ENCODE measurements at places on chromosomes 12 and 14.
A peak's percentile ranks its signal among the peaks of the same experiment; 100 is the strongest.

GRCh38 chr14:79587875-79588274, 623.4 kb downstream of the DIO2 start:
- DNase-seq = no peak

DNA sequence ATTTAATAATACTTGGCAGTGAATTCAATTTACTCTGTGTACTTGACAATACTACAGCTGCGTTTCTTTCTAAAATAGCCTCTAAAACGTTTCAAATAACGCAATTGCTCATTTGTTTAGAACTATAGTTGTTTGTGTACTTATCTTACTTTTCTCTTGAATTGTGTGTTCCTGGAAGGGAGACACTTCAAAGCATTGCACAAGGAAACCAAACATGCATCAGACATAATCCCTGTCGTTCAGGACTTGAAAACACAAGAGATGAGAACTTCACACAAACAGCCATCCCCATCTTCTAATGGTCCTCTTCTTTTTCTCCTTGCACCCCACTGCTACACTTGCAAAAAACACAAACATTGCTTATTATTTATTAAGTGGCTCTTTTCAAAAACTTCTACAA, 38.5 kb downstream of the PTGER2 start:
- no peak for DNase-seq

GRCh38 chr12:111322336-111323250, 46.3 kb downstream of the PHETA1 start:
- DNase-seq = peak; percentile 28

- peak; percentile 61 for DNase-seq
Measured at GRCh38 chr12:109720152-109720856, 6.7 kb downstream of the FAM222A start.

- DNase-seq = peak; percentile 45
Measured at GRCh38 chr12:124646385-124647230, 79.2 kb upstream of the NCOR2 start.

- no peak for DNase-seq
Measured at GRCh38 chr14:58177125-58177524, 22.8 kb upstream of the ACTR10 start.

GRCh38 chr14:24075485-24076301, 4.3 kb downstream of the CPNE6 start:
- DNase-seq = no peak

DNA sequence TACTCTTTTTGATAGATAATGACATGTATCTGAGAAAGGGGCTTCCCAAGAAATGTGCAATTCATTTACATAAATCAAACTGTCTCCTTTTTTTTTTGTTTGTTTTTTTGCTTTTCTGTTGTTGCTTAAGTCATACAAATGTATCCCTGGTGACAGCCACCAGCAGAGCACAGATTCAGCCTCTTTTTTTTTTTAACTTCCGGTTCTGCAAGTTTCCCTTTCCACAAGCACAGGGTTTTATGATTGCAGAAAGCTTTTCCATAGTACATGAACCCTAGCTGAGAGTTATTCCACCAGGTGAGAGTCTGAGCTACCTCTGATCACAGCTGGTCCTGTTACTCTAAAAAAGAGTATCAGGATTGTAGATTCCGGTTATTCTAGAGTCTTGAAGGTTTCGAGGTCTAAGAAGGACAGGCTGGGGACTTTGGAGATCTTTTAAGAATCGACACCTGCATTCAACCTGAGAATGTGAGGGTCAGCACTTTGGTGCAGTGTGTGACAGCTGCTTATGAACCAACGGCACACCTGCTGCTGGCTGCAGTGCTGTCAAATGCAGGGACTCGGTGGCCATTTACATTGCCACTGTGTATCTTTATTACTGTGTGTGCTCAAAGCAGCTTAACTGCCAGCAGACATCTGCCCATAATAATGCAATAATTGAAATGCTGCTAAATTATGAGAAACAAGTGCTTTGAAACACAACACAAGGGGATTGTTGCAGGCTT, 551.7 kb downstream of the NRXN3 start:
- no peak for DNase-seq

- no peak for DNase-seq
Measured at GRCh38 chr12:67797185-67797741, 148.7 kb downstream of the DYRK2 start.

GRCh38 chr12:7951671-7952070, 15.7 kb upstream of the SLC2A3 start:
- DNase-seq = no peak

DNA sequence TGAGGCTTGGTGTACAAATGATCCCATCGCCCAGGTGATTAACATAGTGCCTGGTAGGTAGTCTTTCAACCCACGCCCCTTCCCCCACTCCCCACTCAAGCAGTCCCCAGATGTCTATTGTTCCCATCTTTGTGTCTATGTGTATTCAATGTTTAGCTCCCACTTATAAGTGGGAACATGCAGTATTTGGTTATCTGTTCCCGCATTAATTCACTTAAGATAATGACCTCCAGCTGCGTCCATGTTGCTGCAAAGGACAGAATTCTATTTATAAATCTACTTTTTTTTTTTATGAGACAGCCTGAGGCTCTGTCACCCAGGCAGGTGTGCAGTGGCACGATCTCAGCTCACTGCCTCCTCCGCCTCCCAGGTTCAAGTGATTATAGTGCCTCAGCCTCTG, 15.7 kb downstream of the SPX start:
- no peak for DNase-seq

GRCh38 chr12:53743266-53744129, 8.3 kb downstream of the CISTR start:
- peak; percentile 14 for DNase-seq

- no peak for DNase-seq
Measured at GRCh38 chr12:132708150-132708549, 2.5 kb upstream of the PGAM5 start.
